ENCODE measurements at places on chromosomes 3 and 15.

GRCh38 chr15:70308735-70309434 is 211.2 kb upstream of the TLE3 start:
- DNase-seq, result no peak

DNA sequence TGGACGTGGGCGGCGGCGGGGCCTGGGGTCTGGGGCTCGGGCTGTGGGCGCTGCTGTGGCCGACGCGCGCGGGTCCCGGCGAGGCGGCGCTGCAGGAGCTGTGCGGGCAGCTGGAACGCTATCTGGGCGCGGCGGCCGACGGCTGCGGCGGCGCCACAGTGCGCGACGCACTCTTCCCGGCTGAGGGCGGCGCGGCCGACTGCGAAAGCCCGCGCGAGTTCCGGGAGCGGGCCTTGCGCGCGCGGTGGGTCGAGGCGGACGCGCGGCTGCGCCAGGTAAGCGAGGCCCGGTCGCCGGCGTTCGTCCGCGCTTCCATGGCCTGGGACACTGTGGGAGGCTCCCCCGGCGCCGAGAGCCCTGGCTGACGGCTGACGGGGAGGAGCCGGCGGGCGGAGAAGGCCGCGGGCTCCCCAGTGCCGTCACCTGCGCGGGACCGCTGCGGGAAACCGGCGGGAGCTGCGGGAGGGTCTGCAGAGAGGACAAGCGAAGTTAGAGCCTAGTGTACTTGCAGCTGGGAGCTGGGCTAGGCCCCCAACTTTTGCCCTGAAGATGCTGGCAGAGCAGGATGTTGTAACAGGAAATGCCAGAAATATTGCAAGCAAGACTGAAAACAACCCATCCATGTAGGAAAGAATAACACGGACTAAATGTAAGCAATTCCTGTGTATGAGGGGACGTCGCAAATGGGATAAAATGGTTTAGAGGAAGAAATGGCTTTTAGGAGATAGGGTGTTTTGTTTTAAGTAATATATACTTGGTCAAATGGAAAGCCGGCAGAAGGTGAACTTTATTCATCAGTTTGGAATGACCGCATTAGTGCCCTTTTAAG is 847 bp downstream of the WHAMM start:
- DNase-seq, result no peak

DNA sequence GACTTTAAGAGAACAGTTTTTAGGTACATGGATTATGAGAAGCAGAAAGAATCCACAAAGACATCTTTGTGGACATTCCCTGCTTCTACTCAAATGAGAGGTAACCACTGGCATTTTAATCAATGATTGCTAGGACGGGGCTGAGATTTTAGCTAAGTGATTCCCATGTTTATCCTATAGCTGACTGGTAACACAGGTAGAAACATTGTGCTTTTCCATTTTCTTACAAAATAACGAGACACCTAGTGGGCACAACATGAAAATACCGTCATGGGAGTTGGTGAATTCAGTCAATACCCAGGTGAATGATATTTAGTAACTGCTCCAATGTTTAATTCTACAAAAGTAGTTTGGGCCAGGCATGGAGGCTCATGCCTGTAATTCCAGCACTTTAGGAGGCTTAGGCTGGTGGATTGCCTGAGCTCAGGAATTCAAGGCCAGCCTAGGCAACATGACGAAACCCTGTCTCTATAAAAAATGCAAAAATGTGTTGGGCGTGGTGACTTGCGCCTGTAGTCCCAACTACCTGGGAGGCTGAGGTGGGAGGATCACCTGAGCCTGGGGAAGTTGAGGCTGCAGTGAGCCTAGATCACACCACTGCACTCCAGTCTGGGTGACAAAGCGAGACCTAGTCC is 37.2 kb upstream of the DENND4A start:
- no peak for DNase-seq

GRCh38 chr3:56467801-56468183 is 475 bp downstream of the ERC2 start:
- no peak for DNase-seq

DNA sequence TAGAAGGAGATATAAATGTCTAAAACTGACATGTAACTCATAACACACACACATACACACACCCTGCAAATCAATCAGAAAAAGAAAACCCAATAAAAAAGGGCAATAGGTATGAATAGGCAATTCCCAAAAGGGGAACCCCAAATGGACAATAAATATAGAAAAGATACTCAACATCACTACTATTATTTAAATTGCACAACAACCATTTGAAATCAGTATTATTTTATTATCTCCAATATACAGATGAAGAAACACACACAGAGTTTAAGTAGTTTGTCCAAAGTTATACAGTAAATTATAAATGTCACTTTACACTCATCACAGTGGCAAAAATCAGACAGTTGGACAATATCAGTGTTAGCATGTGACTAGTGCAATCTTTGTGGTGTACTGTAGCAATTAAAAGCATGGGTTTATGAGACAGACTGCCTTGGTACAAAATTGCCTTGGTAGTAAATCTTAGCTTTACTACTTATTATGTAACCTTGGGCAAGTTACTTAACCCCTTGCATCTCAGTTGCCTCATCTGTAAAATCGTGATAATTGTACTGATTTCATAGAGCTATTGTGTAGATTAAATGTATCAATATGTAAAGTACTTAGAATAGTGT is 3.4 kb upstream of the FSTL1 start:
- DNase-seq, result no peak

- DNase-seq, result no peak
These were observed 5.0 kb downstream of the C2CD4A start for GRCh38 chr15:62071711-62072308.

- DNase-seq, result no peak
These were observed 213.9 kb upstream of the PFN2 start for GRCh38 chr3:150184426-150185071.

All from D721Med (cell line).